ENCODE measurements at places on chromosomes 13 and 19.

GRCh38 chr13:109135018-109135417 lies 505.6 kb downstream of the MYO16 start:
- DNase-seq, result no peak

- no peak for DNase-seq
Observed at GRCh38 chr19:13035820-13036365, 40.6 kb downstream of the NFIX start.

DNA sequence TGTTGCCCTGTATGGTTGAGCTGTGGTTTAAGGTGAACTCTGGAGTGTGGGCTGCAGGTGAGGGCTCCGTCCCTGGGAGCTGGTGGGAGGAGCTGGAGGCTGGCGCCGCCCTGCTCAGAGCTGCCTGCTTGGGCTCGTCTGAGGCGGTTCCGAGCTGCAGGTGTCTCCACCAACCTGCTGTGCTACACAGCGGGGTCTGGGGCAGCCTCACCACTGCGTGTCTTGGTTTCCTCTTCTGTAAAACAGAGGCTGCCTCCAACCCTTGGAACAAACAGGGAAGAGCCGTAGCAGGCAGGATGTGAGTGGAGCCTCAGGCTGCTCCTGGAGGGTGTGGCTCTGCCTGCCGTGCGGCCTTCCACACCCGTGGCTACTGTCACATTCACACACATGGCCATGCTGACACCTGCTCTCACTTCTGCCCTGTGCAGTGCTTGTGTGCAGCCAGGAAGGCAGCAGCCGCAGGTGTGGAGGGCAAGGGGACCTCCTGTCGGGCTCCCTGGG lies 21.4 kb downstream of the NAXD start:
- no peak for DNase-seq

GRCh38 chr13:95530178-95530577 lies 22.3 kb upstream of the CLDN10 start:
- no peak for DNase-seq

DNA sequence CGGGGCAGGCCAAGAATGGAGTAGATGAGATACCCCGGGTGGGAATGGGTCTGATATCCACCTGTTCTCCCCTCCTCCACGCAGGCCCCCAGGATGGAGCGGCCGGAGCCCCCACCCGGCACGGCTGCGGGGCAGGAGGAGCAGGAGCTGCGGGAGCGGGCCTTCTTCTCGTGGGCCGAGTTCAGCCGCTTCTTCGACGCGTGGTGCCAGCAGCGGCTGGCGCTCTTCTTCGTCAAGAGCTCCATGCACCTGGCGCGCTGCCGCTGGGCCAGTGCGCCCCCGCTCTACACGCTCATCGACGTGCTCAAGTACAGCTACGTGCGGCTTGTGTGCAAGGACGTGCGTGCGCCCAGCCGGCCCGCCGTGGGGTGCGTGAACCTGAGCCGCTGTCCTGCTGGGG lies 1.2 kb downstream of the ZSWIM9 start:
- no peak for DNase-seq
